Left lobe of liver (tissue), 2 donors: ENCODE measurements at places on chromosomes 1 and 21. TPM values are rescaled to one million over a fixed set of nuclear protein-coding genes. Genes with fewer than 3 reads are reported as not detected.

The CLEC20A gene
- not detected for total RNA-seq

The LORICRIN gene
- total RNA-seq = not detected

The SLFNL1 gene
- total RNA-seq = not detected

The SEMA4A gene
- total RNA-seq = 0.88 TPM
